ENCODE measurements at places on chromosomes 4 and X.

DNA sequence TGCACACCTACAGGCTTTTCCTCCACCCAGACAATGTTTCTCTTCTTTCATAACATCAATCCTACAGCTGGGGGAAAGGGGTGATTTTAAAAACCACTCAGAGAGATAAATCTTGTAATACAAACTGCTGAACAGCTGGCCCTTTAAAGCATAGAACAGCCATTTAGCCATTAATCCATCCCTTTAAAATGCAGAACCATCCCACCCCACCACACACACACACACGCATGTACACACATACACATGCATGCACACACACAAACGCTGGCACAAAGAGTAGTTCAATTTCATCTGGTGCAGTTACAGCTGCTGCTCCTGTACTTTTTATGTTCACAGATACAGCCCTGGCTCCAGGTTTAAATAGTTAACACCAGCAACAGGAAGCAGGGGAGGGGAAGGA, 426.1 kb downstream of the MID1IP1 start:
- DNase-seq, result no peak
- H3K36me3 ChIP-seq, result no peaks in the 10 kb centered on the region
- no peak overlapping the region for H3K27ac ChIP-seq
- no peaks in the 10 kb centered on the region for H3K27me3 ChIP-seq

GRCh38 chrX:49163555-49164419, 1.2 kb downstream of the MAGIX start:
- H3K4me1 ChIP-seq, result peaks cover 8% of the 10 kb centered on the region
- peak overlapping the region; percentile 46 for H3K4me3 ChIP-seq
- no peaks in the 10 kb centered on the region for H3K36me3 ChIP-seq

- no peak for DNase-seq
- no peaks in the 10 kb centered on the region for H3K27me3 ChIP-seq
- H3K4me3 ChIP-seq, result no peak overlapping the region
- H3K36me3 ChIP-seq, result no peaks in the 10 kb centered on the region
- no peak overlapping the region for H3K27ac ChIP-seq
These were observed 8.4 kb upstream of the NWD2 start for GRCh38 chr4:37236165-37236564.

- no peaks in the 10 kb centered on the region for H3K27me3 ChIP-seq
- peak within 1 kb of the TSS; percentile 84 for H3K27ac ChIP-seq
- H3K36me3 ChIP-seq, result no peaks in the 10 kb centered on the region
- DNase-seq, result peak; percentile 89
- H3K4me1 ChIP-seq, result peaks cover 40% of the 10 kb centered on the region
These were observed at the start of gene CD99 for GRCh38 chrX:2690856-2691542. Gene CD99, plus strand, starts transcription at chrX:2691295. Its CDS starts 66 bp downstream, at chrX:2691361.

- peak overlapping the region; percentile 73 for H3K27ac ChIP-seq
- H3K36me3 ChIP-seq, result peaks cover 24% of the 10 kb centered on the region
- peaks cover 75% of the 10 kb centered on the region for H3K4me1 ChIP-seq
- peak; percentile 77 for DNase-seq
- no peaks in the 10 kb centered on the region for H3K27me3 ChIP-seq
These were observed 15.6 kb upstream of the ASMTL start for GRCh38 chrX:1468250-1468772.

DNA sequence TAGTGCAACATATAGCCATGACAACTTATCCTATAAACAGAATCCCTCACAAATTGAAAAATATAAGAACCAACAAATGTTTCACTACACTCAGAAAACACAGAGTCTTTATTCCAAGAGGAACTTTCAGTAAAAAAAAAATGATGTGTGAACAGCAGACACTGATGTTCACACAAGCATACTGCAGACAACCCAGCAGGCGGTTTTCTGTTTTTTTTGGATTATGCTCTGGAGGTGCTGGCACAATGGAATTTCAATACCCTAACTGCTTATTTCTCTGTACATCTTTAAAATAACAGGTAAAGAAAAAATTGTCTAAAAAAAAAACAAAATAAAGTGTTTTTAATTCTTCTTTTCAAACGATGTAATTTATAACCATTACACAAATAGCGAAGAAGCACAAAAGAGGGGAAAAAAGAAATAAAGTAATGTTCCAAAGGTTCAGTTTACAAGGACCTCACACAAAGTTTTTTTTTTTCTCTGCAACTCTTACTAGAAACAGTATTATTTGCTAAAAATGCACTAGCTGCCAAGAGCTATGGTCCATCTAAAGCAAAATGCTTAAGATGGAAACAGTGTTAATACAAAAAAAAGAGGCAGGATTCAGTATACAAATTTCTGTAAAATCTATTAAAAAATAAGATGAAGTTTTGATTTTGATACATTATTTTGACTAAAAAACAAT, 55.3 kb downstream of the ANAPC10 start:
- no peak overlapping the region for H3K4me3 ChIP-seq
- H3K4me1 ChIP-seq, result no peaks in the 10 kb centered on the region
- H3K27ac ChIP-seq, result no peak overlapping the region
- no peaks in the 10 kb centered on the region for H3K36me3 ChIP-seq
- H3K27me3 ChIP-seq, result no peaks in the 10 kb centered on the region
- no peak for DNase-seq

DNA sequence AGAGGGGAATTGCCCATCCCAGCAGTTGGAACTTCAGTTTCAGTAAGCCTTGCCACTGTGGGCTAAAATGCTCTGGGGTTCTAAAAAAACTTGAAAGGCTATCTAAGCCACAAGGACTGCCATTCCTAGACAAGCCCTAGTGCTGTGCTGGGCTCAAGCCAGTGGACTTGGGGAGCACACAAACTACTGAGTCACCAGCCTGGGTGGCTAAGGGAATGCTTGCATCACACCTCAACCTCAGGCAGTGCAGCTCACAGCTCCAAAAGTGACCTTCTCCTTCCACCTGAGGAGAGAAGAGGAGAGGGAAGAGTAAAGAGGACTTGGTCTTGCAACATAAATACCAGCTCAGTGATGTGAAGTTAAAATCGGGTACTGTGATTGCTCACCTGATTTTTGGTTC, 116.7 kb upstream of the GLRA2 start:
- H3K27me3 ChIP-seq, result no peaks in the 10 kb centered on the region
- no peaks in the 10 kb centered on the region for H3K36me3 ChIP-seq
- H3K27ac ChIP-seq, result no peak overlapping the region
- no peak for DNase-seq

DNA sequence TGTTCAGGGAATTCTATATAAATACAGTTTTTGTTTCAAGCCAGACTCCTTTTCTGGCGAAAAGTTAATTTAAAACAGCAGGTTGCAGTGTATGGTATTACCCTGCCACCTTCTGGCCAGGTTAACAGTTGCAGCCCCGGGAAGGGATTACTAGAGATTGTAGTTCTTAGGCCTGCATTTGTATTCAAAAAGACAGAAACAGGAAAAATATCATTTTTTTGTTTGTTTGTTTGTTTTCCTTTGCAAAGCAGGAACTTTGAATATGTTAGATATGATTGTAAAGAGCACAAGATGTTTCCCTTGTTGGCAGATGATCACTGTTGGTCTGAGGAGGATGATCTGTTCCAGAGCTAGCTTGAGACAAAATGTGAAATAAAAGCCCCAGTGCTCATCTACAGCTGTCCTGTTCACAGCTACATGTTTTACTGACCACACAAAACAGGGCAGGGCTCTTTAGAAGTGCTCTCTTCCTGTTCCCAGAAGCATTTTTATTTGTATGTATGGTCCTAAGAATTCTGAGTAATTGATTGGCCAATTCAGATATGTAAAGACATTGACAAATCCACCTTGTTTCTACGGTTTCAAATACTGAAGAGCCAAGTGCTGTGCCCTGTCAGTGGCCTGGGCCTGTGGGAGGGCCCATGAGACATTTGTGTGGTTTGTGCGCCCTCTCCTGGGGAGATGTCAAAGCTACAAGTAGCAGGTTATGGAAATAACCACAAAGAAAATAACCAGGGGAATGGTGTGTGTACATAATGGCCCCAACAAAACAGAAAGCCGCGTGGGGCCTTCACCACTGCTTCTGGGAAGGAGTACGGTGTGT, 57.9 kb downstream of the CLDN22 start:
- no peaks in the 10 kb centered on the region for H3K36me3 ChIP-seq
- H3K27ac ChIP-seq, result no peak overlapping the region
- no peaks in the 10 kb centered on the region for H3K4me1 ChIP-seq
- H3K4me3 ChIP-seq, result no peak overlapping the region

- H3K4me1 ChIP-seq, result no peaks in the 10 kb centered on the region
- H3K27ac ChIP-seq, result no peak overlapping the region
- DNase-seq, result no peak
- H3K4me3 ChIP-seq, result no peak overlapping the region
- H3K27me3 ChIP-seq, result no peaks in the 10 kb centered on the region
- H3K36me3 ChIP-seq, result no peaks in the 10 kb centered on the region
These were observed 46.8 kb upstream of the NDST3 start for GRCh38 chr4:117987464-117987863.
